ENCODE measurements at places on chromosomes 3 and 15.
A peak's percentile ranks its signal among the peaks of the same experiment; 100 is the strongest.

DNA sequence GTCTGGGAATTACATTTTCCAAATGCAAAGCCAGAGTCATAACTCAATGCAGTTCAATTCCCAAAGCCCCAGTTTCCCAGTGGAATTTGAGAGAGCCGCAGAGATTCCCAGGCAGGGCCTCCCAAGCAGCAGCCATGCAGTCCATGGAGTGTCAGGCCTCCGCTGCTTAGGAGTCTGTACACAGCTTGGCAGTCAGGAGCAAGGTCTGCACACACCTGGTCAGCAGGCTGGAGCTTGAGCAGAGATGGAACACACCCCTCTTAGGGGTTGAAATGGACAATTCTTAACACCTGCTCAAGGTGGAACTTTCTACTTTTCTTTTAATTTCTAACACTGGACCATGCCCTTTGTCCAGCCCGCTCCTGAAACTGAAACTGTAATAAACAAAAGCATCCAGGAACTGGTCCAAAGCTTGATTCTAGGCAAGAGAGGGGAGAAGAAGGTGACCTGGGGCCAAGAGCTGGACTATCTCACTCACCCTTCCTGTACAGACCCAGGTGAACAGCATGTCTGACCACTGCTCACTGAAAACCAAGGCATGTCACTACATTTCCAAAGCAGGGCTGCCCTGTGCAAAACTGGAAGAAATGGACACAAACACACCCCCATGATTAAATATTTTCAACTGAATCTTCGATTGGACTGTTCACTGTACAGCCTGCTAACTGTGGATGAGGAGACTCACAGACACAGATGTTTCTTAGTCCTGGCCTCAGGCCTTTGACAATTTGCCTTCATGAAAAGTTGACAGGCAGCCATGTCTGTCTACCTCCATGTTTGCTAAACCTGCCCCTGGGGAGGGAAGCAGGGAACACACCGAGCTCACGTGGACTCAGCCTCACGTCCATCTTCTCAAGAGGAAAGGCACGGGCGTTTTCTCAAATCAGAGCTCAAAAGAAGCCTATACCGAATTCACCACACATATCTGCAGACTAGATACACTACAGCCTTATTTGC, 48.6 kb upstream of the DUSP7 start:
- DNase-seq: no peak

DNA sequence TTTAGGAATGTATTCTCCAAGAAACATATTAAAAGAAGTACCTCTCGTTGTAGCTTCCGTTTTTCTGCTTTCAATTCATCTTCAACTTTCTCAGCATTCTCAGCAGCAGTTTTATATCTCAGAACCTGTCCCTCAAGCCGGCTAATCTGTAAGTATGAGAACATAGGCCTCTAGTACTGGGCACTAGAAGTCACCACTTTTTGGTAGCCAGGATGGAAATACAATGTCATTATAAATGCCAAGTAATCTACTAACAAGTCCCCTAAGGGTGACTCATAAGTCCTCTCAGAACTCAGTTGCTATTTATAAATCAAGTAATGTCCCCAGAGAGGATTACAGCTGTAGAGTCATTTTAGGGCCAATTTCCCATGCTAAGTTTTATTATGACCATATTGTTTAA, 61.1 kb downstream of the MLH1 start:
- no peak for DNase-seq

- no peak for DNase-seq
Observed at GRCh38 chr3:18987862-18988447, 160.4 kb upstream of the KCNH8 start.

GRCh38 chr3:71582036-71582611, 1.4 kb downstream of the FOXP1 start:
- DNase-seq: peak; percentile 12

DNA sequence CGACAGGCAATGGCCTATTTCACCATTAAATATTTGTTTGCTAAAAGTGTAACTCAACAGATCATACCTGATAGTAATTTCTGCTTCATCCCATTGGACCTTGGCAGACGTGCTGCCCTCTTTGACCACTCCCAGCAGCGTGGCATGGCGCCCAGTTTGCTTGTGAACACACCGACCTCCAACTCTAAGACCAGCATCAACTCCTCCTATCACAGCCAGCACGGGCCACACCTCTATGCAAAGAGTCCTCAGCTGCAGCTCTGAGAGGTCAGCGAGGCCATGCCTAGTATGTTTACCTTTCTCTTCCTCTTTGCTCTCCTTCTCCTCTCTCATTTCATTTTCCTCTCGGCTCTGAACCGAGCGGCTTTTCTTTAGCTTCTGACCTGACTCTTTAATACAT, 80.6 kb downstream of the FBXL22 start:
- no peak for DNase-seq

DNA sequence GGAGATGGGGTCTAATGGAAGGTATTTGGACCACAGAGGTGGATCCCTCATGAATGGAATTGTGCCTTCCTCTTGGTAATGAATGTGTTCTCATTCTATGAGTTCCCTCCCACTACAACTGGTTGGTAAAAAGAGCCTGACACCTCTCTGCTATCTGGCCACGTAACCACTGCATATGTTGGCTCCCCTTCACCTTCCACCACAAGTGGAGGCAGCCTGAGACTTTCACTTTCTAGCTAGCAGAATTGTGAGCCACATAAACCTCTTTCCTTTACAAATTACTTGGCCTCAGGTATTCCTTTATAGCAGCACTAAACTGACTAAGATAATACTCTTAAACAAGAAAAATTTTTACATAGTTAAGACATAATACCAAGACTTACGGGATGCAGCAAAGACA, 155.3 kb downstream of the NR1I2 start:
- DNase-seq: peak; percentile 3

DNA sequence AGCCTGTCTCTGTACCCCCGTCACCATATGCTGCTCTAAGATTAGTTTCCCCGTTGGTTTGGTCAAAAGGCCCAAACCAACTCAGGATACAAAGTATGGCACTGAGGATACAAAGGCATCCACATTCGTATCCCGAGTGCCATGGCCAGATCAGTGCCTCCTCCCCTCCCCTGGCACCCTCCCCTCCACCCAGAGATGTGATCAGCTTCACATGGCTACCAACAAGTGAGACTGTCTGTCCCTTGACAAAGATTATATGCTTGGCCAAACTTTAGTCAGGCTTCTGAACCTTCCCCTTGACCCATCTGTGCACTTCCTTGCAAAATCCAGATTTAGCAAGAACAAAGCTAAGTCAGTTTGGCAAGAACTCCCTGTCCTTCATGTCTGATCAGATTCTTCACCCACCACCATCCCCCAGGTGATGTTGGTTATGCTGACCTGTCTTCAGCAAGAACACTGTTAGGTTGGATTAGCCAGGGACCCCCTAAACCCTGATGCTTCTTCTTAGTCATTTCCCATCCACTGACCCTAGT, 61.7 kb downstream of the KLF15 start:
- DNase-seq: no peak

DNA sequence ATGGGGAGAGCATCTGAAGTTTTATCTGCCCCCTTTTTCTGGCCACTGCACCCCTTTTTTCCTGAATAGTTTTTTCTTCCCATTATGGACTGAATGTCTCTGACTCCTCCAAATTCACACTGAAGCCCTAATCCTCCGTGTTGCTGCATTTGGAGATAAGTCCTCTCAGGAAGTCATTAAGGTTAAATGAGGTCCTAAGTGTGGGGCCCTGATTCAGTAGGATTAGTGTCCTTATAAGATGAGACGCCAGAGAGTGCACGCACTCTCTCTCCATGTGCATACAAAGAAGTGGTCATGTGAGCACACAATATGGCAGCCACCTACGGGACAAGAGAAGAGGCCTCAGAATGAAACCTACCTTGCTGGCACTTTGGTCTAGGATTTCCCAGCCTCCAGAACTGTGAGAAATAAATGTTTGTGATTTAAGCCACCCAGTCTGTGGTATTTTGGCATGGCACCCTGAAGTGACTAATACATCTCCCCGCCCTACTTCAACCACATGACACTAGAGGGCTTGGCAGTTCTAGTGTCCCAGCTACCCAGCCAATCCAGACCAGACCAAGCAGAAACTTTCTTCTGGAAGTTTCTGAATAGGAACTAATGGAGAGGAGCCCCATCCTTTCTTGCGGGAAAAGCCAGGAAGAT, 191.3 kb downstream of the PDE8A start:
- DNase-seq: no peak

DNA sequence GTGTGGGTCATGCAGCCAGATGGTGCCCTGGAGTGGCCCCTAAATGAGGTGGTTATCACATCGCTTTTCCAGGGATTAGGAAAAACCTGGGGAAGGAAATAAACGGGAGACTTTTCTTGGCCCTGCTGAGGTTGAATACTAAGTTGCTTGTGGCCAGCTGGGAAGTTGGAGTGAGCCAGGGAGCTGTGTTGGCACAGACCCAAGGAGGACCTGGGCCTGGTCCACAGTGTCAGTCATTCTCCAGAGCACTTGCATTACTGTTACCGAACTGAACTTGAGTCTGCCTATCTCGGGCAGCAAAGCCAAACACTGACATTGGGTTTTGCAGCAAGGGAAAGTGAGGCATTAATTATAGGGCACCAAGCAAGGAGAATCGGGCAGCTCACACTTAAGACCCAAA, 339.0 kb downstream of the GABRB3 start:
- no peak for DNase-seq

DNA sequence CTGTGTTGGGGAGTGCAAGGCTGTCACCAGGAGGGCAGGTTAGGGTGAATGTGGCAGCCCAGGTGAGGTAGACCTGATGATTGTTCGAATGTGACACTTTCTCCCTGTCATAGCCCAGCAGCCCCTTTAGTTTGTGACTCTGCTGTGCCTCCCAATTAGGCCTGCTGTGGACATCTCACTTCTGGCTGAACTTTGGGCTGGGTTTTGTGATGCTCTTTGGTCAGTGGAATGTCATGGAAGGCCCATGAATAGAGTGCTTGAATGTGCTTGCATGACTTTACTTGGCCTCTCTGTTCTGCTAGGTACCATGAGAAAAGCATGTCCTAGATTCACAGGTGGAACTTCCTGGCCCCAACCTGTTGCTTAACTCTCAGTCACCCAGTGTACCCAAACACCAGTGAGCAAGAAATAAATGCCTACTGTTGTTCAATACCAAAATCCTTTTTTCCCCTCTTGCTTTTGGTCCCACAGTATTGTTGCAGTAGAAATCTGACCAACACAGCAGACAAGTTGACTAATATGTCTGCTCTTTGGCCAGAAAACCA, 249.7 kb downstream of the PTPRG start:
- DNase-seq: no peak

DNA sequence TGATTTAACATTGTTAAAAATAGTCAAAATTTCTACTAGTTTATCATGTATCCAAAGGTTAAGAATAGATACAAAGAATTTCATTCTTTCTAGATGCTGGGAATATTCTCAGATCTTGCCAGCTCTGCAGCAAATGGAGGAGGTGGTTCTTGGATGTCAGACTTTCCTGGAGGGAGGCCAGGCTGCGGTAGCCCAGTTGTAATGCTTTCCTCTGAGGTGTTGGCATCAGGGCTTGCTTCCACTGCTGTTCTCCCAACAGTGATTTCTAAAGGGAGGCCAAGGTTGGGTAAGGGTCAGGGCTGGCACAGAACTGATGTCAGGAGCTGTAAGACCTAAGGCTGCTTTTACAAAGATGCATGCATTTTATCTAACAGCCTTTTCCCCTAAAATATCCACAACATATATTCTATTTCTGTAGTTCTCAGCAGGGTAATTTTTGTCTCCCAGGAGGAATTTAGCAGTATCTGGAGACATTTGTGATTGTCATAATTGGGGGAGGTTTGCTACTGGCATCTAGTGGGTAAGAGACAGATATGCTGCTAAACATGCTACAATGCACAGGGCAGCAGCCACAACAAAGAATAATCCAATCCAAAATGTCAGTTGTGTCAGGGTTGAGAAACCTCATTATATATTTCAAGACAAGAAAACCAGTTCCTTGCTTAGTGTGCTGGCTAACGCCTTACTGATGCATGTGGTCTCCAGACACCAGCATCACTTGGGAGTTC, 42.0 kb upstream of the SPTSSB start:
- no peak for DNase-seq

GRCh38 chr3:72446218-72447058, 401.8 kb downstream of the SHQ1 start:
- no peak for DNase-seq

GRCh38 chr3:125042725-125043406, 12.9 kb downstream of the HEG1 start:
- no peak for DNase-seq

- no peak for DNase-seq
Observed at GRCh38 chr3:122619040-122619439, 41.6 kb downstream of the PARP15 start.

- no peak for DNase-seq
Observed at GRCh38 chr3:40995271-40995670, 204.0 kb upstream of the CTNNB1 start.

DNA sequence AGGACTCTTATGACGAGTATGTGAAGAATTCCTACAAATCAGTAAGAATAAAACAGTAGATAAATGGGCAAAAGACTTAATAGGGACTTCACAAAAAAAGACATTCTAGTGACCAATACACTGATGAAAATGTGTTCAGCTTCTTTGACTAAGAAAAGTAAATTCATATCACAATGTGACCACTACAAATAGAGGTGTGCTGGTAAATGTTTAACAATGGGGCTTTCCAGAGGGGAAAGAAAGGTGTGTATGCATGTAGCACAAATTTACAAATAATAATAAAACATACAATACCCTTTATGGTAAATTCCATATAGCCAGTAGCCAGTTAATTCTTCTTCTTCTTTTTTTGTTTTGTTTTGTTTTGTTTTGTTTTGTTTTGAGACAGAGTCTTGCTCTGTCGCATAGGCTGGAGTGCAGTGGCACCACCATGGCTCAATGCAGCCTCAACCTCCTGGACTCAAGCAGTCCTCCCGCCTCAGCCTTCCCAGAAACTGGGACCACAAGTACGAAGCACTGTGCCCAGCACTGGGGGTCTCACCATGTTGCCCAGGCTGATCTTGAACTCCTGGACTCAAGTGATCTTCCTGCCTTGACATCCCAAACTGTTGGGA, 17.5 kb upstream of the NMD3 start:
- no peak for DNase-seq

DNA sequence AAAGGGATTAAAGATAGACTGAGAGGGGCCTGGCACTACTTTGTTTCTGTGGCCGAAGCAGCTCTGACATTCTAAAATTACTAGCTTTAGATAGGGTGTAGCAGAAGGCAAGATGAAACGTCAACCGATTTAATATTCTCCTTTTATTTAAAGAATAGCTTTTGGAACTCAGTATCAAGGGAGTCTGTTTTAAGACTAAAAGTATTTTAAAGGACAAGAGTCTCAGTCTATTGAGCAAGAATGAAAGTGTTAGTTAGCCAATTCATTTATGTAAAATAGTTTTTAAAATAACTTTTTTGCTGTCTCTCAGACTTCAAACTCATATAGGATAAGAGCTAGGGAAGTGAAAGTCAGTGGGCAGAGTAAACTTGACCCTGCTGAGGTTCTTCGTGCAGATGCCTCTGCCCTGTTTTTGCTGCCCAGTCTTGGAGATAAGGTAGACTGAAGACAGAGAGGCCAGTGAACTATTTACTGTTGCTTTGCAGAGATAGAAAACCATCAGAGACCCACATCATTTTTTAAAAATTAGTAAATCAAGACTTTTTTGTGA, 1090.9 kb downstream of the ROBO2 start:
- no peak for DNase-seq

- DNase-seq: no peak
Observed at GRCh38 chr3:145518639-145519038, 642.3 kb downstream of the PLOD2 start.

All from activated CD8-positive, alpha-beta memory T cell treated with anti-CD3 and anti-CD28 coated beads for 1 hour (primary cell).